ENCODE measurements at places on chromosomes 1 and 21.

GRCh38 chr1:226677027-226678020 is 61.8 kb downstream of the ITPKB start:
- peak; percentile 82 for DNase-seq

DNA sequence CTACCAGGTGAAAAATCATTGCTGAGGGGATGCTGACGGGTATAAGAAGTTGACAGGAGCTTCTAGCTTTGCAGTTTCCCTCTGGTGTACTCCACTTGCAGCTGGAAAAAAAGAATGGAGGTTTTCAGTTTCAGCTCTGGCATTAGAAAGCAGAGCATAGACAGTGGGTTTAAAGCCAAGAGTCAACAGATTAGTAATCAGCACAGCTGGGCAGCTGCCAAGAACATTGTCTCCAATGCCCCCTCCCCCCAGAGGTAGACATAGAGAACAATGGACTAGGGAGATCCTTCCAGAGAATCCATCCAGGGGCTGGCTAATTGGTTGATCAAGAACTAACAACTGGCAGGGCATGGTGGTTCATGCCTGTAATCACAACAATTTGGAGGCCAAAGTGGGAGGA is 10.1 kb upstream of the ZBTB8B start:
- no peak for DNase-seq

- DNase-seq, result no peak
These were observed 27.2 kb upstream of the PSMB2 start for GRCh38 chr1:35668506-35668905.

DNA sequence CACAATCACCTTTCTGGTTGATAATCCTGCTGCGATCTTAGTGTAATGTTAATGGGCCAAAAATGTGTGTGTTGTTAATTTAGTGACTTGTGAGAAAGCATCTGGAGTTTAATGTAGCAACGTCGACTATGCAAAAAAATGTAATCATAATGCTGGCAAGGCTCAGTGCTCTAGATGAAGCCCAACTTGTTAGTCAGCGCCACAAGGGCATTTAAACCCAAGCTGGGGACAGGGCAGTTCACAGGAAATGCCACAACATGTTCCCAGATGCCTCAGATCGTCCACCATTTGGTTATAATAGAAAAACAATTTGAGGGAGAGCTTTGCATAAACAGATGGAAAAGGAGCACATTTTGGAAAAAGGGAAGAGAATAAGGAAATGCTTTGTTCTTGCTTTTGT is 585.4 kb upstream of the PLXNA2 start:
- DNase-seq, result no peak

DNA sequence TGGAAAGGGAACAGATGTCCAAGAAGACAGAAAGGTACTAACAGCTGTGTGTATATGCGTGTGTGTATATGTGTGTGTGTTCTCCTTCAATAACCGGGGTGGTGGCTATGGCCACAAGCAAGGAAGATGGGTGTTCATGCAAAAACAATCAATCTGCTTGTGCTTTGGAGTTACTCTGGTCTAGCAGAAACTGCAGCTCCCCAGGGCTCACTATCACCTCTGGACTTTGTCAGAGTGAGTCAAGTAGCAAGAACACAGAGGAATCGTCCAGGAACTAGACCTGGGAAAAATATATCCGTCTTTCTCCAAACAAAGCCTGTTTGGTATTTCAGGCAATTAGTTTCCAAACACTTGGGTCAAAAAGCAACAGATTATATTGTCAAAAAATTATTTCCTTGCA is 68.6 kb downstream of the GNG12 start:
- DNase-seq, result no peak

DNA sequence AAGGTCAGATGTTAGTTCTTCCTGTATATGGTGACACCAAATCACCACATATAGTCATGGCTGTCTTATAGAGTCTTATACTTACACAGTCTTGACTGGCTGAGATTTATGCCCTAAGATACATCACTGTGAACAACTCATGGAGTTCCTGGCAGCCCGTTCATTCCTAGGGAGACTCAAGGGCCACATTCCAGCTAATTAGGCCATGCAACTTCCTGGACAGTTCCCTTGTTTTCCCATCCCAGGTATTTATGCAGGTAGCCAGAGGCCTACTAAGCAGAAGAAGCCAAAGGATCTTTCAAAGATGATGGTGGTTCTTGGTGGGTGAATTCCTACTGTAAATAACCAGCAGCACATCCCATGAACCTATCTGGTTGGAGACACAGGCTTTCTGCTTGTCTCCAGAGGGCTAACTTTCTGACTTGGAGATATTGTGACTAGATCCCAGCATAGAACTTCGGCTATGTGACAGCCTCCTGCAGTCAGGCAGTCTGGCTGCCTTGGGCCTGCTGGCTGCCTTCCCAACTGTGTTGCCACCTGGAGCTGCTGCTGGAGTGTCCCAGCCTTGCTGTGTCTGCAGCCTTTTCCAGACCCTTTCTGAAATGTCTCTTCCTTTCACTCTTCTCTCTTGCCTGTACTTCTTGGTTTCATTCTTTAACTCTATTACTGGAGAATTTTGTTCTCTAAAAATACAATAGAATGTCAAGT is 283.8 kb downstream of the CACNA1E start:
- no peak for DNase-seq

DNA sequence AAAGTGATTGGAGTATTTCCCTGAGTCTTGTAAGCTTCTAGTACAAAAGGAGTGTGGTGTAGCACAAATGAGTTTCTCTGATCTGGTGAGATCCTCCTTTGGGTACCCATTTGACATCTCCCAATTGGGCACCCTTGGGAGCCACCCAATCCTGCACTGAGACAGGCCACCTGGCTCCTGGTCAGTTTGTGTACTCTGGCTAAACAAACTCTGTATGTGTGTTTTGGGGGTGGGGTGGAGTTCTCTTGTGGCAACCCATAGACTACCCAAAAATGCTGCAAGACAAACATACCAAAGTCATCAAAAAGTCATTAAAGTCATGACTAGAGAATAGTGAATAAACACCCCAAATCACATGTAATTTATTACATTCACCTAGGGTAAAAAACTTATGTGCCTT is 8.4 kb upstream of the HIVEP3 start:
- DNase-seq, result no peak

- no peak for DNase-seq
These were observed 150.1 kb downstream of the CDC7 start for GRCh38 chr1:91650764-91651163.

- no peak for DNase-seq
These were observed 37.2 kb upstream of the CITED4 start for GRCh38 chr1:40899230-40899870.

GRCh38 chr1:85898861-85899260 is 190.6 kb upstream of the ZNHIT6 start:
- no peak for DNase-seq

DNA sequence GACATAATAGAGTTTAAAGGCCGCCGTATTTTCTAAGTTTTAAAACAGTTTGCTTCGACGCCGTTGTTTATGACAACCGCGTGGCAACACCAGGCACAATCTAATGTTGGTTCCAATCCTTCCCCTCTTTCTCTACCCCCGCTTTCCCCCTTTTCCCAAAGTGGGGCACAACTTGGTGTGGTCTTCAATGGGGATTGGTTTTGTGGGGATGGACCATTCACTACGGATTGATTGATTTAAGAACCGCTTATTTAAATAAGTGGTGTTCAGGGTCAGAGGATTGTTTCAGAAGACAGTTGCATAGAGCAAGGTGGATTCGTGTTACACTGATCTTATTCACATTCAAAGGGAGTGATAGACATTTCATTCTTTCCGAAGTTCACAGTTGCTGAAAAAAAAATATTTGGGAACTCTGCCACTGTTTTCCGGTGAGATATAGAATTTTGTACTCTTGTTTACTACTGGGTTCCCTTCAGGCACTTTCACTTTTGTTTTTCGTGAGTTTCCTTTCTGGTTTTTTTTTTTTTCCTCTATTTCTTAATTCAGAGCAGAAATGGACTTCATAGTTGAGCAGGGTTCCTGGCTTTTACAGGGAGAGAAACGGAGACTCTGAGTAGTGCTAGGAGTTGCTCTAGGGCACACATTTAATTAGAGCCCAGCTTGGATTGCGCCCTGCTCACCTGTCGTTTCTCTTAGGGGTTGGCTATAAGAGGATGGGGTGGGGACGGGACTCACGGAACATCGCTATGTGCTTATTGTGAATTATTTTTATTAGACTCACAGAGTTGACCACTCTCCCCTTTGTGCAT is 79.6 kb upstream of the AK4 start:
- DNase-seq, result peak; percentile 18

GRCh38 chr1:51009381-51009780 is 39.3 kb downstream of the CDKN2C start:
- DNase-seq, result no peak

GRCh38 chr1:168614235-168614634 is 37.8 kb downstream of the XCL1 start:
- DNase-seq, result no peak

DNA sequence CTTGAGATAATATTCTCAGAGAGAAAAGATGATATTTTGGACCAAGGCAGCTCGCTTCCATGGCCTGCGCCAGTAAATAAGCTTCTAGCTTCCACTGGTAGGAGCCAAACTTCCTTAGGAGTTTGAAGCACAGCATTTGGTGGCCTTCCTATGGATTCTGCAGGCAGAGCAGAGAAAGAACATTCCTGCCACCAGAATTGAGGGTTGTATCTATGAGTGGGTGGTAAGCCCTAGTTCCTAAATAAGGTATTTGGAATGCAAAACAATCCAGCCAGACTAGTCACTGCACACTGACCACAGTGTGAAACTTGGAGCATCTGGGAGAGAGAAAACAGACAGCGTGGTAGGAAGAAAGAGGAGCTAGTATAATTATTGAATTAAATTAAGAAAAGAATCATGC is 54.1 kb upstream of the BCAR3 start:
- DNase-seq, result no peak

- DNase-seq, result no peak
These were observed 235.0 kb upstream of the NFIA start for GRCh38 chr1:60847391-60847790.

- DNase-seq, result no peak
These were observed 397.6 kb downstream of the LRRIQ3 start for GRCh38 chr1:73800376-73800775.

DNA sequence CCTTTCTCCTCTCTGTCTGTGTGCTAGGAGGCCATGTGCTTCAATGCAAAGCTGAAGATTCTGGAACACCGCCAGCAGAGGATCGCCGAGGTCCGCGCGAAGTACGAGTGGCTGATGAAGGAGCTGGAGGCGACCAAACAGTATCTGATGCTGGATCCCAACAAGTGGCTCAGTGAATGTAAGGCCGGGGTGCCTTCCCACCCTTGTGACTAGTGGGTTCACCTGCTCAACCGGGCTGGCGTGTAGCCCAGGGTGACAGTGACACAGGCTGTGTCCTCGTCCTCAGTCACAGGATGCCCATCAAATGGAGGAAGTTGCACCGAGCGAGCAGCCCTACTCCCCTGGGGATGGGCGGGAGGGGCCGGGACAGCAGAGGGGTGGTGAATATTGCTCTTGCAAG is 544.1 kb downstream of the KIF26B start:
- no peak for DNase-seq

DNA sequence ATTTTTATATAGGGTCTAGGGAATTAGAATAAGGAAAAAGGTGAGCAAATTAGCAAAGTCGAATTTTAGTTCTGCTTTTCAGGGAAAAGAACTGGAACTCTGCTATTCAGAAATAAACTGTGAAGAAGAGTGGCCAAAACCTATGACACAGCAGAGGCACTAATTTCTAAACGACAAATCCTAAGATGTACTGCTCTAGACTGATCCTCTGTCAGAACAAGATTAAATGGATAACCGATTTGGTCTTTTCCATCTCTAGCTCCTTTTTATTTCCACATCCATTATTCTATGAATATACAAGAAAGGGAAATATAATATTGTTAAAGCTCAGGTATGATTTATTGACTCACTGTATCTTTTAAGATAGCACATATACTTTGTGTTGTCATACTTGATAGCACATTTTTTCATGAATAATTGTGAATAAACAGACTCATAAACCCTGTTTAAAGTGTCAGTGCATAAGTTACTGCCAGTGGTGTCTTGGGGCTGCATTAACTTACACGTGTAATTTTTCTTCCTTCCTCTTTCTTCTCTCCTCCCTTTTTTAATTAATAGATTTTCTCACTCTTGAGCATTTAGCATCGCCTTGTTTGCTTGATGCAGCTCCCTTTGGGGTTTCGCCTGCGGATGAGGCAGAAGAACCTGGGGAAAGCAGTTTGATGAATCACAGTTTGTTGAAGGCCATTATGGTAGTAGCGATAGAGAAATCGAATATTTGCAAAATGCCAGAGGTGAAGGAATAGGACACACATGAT is 496.6 kb downstream of the ADGRL2 start:
- no peak for DNase-seq

DNA sequence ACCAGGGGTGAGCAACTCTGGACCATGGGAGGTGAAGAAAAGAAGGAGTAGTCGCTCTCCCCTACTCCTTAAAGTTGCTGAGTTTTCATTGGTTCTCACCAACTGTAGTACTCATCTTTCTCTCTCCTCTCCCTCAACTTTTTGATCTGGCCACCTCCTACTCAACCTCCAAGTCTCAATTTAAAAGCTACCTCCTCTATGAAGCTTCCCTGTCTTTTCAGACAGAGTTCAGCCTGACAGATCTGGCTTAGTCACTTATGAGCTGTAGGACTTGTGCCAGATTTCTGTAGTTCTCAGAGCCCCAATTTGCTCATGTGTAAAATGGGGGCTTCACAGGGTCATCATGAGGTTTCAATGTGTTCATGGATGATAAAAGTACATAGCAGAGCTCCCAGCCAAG is 34.5 kb upstream of the HTR1D start:
- no peak for DNase-seq

DNA sequence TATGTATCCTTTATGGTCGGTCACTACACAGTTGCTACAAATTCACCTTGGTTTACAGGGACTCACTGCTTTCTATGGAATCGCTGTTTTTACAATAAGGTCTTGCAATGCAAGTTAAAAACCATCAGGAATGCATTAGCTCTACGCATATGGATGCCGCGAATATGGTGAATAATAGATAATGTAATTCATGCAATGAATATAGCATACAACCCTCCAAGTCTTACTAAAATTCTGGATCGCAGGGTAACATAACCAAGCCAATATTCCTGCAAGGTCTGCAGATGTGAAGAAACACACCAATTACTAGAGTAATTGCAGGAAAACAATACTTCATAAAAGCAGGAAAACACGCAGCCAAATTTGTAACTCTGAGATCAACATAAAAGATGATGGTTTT is 75.6 kb upstream of the BACE2 start:
- no peak for DNase-seq

DNA sequence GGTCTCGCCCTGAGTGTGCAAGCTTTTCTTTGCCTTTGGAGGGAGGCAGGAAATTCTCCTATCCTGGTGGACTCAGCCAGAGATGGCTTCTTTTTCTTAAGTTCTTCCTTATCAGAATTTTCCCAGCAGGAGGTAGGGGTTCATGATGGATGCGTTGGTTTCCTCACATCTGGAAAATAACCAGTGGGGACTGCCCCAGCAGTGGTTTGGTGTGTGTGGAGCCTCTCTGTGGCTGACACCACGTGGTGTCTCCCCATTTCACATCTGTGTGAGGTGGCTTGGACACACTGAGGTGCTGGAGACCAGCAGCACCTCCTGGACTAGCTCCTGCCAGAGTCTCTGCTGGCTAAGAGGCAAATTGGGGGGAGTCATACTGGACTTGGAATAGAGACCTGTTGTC is 32.6 kb downstream of the B3GALT5 start:
- DNase-seq, result no peak

- DNase-seq, result no peak
These were observed 15.4 kb downstream of the LIN9 start for GRCh38 chr1:226293553-226293920.

All from GF-D8 (cell line).